ENCODE measurements at places on chromosomes 5 and 9. TPM values are rescaled to one million over a fixed set of nuclear protein-coding genes. Genes with fewer than 3 reads are reported as not detected.

DNA sequence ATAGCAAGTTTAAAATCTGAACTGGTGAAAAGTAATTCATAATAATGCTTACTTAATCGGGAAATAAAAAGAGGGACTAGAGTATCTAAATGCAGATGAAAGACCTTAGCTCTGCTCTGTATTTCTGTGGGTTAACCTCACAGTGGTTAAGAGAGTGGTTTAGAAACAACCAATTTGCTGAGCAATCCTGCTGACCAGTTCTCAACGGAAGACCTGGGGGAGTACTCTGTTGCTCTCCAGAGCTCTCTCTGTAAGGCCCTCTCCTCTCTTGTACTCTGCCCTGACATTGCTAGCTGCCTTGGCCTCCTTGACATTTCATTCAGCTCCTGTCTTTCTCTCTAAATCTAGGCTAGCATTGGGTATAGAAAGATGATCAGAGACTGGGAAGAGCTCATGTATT lies 1186.6 kb upstream of the SEMA6A start:
- no peak for DNase-seq

DNA sequence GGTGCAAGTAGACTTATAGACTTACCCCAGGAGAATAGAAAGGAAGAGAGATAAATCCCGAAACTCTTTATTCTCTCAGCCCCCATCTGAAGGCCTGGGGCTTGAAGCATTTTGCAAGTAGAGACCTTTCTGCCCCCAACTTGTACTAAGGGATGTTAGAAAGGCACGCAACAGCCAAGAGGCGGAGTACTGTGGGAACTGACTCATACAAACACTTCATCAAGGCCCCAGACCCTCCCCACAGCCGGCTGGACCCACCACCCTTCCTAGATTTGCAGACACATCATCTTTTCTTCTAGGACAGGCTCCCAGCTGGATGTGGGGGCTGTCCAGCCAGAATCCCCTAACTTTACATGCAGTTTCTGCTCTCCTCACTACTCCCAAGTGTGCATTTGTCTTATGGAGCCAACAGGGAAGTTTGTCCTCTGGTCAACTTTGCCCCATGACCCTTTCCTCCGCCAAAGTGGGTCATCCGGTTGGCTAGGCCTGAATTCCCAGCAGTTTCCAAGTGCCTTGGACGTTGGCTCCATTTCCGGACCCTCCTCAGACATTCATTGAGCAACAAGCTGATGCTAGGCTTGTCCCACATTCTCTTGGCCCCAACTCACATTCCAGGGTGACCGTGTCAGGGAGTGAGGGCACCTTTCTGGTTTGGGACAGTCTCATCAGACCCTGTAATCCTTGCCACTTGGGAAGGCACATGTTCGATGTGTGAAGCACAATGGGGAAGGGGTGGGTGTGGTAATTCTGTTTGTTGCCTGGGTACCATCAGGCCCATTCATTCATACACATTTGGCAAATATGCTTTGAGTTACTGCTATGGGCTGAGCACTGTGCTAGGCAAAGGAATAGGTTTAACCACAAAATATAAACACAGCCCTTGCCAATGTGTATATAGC lies 64.6 kb downstream of the ABLIM3 start:
- DNase-seq: no peak

DNA sequence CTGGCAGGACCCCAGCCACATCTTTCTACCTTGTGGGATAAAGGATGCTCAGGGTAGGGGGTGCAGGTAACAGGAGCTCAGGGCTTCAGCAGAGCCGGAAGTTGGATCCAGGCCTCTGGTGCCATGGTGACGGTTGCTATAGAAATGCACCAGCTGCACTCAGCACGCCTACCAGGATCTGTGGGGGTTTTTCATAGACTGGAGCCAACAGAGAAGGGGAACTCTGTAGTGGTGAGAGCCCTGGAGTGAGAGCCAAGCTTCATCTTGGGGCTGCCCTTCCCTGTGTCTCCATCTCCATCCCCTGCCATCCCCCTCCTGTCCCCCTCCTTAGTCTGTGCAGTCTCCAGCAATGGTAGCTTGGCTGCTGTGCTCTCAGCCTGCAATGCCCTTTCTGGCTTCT lies 27.5 kb upstream of the BOD1 start:
- DNase-seq: no peak

DNA sequence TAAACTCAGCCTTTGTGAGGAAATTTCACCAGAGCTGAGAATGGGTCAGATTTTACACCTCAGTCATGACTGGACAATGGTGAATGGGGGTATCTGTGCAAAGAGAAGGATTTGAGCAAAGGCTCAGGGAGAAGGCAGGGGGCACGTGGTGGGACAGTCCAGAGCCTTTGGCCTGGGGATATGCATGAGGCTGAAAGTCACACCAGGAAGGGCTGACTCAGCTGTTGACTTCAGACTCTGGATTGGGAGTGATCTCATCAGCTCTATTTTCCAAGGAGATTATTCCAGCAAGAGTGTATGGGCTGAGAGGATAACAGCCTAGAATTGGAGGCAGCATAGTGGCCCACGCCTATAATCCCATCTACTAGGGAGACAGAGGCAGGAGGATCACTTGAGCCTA lies 53.6 kb downstream of the SAXO1 start:
- DNase-seq: peak; percentile 53

The NUTM2G gene
- not detected for total RNA-seq

- DNase-seq: peak; percentile 55
These were observed 716 bp downstream of the PROB1 start for GRCh38 chr5:139394123-139394653.

DNA sequence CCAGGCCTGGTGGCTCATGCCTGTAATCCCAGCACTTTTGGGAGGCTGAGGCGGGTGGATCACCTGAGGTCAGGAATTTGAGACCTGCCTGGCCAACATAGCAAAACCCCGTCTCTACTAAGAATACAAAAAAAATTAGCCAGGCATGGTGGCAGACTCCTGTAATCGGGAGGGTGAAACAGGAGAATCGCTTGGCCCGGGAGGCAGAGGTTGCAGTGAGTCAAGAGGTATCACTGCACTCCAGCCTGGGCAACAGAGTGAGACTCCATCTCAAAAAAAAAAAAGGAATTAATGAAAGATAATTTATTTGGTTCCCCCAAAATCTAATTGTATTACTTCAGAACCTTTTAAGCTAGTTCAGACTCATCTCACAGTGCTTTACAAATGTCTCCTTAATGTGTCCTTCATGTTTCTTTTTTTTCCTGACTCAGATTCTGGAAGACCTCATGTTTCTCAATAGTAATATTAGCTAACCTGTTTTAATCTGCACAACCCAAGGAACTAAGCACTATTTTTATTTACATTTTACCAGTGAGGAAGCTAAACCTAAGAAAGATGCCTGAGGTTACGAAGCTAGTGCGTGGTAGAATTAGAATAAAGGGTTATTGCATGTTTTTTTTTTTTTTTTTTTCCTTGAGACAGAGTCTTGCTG lies 15.1 kb downstream of the FAF2 start:
- DNase-seq: no peak
